ENCODE measurements at places on chromosomes 13 and 19.

- no peak for DNase-seq
Measured at GRCh38 chr19:47456721-47457474, 14.8 kb downstream of the SLC8A2 start.

DNA sequence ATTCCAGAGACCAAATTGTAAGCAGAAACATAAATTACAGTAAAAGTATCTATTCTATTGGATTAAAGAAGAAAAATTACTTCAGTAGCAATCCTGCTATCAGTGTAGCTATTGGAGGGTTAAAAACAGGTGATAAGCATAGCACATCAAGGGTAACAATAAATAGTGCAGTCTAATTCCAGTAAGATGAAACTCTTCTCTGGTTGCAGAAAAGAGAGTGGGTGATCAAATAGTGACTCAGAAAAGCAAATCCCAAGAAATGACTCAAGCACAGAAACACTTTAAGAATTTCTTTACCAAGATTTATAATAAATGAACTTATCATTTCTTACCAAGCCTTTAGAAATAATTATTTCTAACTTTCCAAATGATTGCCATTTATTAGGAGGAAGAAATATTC lies 135.7 kb downstream of the LMO7 start:
- DNase-seq: no peak

- DNase-seq: no peak
Measured at GRCh38 chr19:13160557-13160956, 10.3 kb downstream of the IER2 start.

DNA sequence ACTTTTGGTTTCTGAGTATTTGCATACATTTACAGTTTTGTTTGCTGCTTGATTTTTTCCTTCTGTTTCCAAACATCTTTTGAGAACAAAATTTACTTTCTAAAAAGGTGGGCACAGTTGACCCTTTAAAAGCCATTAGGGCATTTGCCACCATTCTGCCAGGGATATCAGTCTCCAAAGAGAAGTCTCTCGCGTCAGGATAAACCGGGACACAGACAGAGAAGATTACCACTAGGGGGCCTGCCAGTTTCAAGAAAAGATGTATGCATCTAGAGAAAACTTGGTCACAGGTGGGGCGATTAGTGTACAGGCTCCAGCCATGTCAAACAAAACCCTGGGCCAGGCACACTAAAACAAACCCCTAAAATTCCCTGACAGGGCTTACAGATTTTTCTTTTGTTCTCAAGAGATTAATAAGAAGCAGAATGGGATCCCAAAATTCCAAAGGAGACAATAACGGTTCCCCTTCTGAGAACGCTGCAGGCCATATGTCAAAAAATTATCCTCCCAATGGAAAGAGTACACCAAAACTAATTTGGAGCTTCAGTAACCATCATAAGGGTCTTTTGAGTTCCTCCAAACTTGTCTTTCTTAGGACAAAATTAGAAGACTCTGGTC lies 10.7 kb upstream of the PABPC3 start:
- no peak for DNase-seq

- DNase-seq: no peak
Measured at GRCh38 chr19:5814852-5815246, 10.0 kb downstream of the NRTN start.

DNA sequence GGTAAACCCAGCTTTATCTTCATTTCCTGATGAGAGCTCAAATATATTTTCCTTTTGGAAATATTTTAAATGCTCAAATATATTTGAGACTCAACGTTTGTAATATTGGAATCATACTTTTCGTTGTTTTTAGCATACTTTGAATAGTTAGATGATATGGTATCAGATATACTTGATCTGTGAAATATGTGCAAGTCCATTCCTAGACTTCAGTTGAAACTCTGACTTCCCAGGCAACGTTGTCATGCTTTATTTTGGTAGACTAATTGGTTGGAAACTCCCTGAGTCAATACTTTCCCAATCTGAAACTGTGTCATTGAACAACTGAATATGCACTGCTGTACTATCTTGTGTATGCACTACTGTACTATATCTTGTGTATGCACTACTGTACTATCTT lies 378.5 kb downstream of the MYO16 start:
- DNase-seq: no peak

DNA sequence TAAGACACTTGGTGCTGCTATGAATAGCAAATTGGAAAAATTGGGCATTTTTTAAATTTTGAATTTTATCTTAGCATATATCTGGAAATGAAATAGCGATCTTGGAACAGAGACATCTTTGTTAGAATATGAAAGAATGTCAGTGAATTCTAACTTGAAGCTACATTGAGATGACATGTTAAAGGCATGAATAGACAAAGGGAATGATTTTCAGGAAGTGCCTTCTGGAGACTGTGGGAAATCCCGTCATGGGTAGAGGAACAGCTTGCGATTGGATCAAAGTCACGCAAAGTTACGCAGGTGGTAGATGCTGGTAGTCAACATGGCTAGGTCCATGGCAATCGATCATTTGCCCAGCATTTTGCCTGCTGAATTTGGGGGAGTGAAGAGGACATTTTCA lies 43.5 kb downstream of the LRCH1 start:
- DNase-seq: no peak

GRCh38 chr13:94764576-94765321 lies 52.4 kb upstream of the SOX21 start:
- no peak for DNase-seq

DNA sequence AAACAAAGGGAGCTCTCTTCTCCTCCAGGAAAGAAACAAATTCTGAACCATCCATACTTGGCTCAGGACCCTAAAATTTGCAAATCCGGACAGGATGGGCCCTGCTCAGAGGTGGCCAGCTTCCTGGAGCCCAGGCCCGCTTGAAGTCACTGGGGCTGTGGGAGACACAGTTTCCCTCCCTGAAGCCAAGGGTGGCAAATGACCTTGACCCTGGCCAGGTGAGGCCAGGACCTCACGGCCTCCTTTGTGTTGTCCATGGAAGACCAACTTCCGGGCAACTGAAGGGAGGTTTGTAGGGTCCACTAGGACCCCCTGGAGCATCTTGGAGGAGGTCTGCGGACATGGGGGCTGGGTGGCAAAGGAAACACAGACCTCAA lies 5.5 kb downstream of the NANOS3 start:
- no peak for DNase-seq

- no peak for DNase-seq
Measured at GRCh38 chr19:2185734-2186070, 22.0 kb downstream of the DOT1L start.

- DNase-seq: no peak
Measured at GRCh38 chr13:80742033-80742432, 401.1 kb upstream of the SPRY2 start.

GRCh38 chr19:27792576-27793127 lies 1420.3 kb downstream of the UQCRFS1 start:
- no peak for DNase-seq

DNA sequence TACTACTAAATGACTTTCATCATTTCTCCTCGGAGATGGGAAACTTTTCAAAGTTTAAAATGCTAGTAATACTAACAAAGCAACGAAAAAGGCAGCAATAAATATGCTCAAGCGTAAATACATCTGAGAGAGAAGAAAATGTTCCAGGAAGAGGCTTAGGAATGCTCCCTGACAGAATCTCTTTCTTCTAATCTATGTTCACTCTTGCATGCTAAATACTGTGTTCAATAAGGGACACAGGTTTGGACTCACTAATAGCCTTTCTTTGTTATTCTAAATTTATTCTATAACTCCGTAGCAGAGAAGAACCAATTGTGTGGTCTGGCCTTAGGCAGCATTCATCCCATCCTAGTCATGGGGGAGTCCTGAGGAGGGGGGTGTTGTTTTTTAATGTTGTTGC lies 823.0 kb downstream of the PCDH9 start:
- no peak for DNase-seq

- no peak for DNase-seq
Measured at GRCh38 chr19:46081928-46082727, 41.3 kb upstream of the IGFL4 start.

DNA sequence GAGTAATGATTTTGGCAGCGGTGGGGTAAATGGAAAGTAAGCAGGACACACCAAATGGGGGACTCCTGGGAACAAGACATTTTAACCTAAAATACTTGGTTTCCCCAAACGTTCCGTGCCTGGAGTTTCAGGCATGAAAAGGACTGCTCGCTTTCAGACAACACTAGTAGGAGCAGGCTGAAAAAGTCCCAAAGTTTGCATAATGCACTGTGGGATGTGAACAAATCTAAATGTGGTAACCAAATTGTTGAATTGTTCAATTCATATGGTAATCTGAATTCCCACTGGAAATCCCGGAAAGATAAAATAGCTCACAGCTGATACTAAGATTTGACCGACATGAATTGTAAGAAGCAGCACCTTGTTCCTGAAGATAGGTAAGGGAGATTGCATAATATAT lies 467.2 kb upstream of the ARGLU1 start:
- no peak for DNase-seq

Measured in effector memory CD4-positive, alpha-beta T cell (primary cell).